Right ventricle myocardium superior (tissue), 1 donor: ENCODE measurements at places on chromosomes 3 and 15. TPM values are rescaled to one million over a fixed set of nuclear protein-coding genes. Genes with fewer than 3 reads are reported as not detected.

TEX55 gene
- not detected for total RNA-seq

LYZL4 gene
- total RNA-seq, result not detected

GPR156 gene
- 0.35 TPM for total RNA-seq

HCLS1 gene
- 9.6 TPM for total RNA-seq

LTK gene
- total RNA-seq, result 1.1 TPM

GPR171 gene
- total RNA-seq, result 0.24 TPM

SLC51B gene
- not detected for total RNA-seq

ANKRD63 gene
- 0.65 TPM for total RNA-seq

AHSG gene
- total RNA-seq, result not detected

PRR20G gene
- not detected for total RNA-seq

ITIH1 gene
- total RNA-seq, result not detected

PPARG gene
- 23.6 TPM for total RNA-seq

GCSAM gene
- not detected for total RNA-seq

AMOTL2 gene
- 63.0 TPM for total RNA-seq

DNAJA4 gene
- total RNA-seq, result 79.9 TPM

GRCh38 chr3:49500732-49501609 lies 30.9 kb downstream of the DAG1 start:
- peak; percentile 58 for DNase-seq

DNA sequence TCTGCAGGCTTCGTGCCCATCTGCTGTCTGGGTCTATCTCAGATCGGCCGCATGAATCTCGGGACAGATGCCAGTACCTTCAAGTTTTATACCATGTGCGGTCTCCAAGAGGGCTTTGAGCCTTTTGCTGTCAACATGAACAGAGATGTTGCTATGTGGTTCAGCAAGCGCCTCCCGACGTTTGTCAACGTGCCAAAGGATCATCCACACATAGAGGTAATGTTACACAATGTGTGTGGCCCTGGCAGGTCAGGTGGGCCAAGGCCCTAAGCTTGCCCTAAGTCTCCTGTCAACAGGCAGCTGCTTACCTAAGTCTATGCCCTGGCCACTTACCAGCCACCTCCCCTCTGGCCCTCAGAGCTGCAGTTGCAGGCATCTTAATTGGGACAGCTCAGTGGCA lies 324.0 kb upstream of the CHRM5 start:
- no peak for DNase-seq

- no peak for DNase-seq
Observed at GRCh38 chr15:84811151-84811550, 6.0 kb upstream of the ALPK3 start.

GRCh38 chr15:93035953-93036810 lies 52.8 kb downstream of the RGMA start:
- DNase-seq, result peak; percentile 57

GRCh38 chr3:15330031-15330596 lies 2.3 kb downstream of the SH3BP5 start:
- peak; percentile 59 for DNase-seq

GRCh38 chr3:4759689-4760312 lies 219.4 kb upstream of the BHLHE40 start:
- DNase-seq, result no peak

- peak; percentile 89 for DNase-seq
Observed at GRCh38 chr3:48130321-48130904, 57.8 kb downstream of the CDC25A start.

DNA sequence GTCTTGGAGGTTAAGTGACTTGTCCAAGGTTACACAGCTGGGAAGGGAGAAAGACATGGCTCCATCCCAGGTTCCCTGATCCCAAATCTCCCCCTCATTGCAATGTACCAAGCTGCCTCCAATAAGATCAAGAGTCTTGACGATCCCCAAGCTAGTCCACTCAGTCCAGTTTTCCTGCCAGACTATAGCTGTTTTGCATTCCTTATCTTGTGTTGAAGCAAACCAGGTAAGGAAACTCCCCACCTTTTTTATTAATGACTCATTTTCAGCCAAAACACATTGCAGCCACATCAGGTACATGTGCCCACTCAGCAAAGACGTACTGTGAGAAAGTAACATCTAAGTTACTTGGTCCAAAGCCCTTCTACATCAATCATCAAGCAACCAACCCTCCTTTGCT lies 41.9 kb downstream of the LIPC start:
- no peak for DNase-seq

GRCh38 chr3:2938711-2939110 lies 171.5 kb downstream of the IL5RA start:
- no peak for DNase-seq

DNA sequence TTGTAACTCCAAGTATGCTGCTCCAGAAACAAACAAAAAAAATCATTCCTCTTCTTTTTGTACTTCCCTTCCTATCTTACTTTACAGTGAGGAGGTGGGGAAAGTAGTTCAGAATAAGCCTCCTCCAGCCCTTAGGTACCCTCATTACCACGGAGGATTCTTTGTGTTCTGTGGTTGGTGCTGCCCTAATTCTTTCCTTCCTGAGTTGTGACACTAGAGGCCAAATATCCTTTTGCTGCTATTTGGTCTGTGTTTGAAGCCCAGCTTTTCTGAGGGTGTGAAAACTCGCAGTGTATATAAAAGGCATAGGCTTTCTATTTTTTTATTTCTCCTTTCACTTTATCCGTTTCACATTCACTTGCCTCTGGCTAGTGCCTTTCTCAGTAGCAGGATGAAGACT lies 98.2 kb downstream of the HHLA2 start:
- no peak for DNase-seq

DNA sequence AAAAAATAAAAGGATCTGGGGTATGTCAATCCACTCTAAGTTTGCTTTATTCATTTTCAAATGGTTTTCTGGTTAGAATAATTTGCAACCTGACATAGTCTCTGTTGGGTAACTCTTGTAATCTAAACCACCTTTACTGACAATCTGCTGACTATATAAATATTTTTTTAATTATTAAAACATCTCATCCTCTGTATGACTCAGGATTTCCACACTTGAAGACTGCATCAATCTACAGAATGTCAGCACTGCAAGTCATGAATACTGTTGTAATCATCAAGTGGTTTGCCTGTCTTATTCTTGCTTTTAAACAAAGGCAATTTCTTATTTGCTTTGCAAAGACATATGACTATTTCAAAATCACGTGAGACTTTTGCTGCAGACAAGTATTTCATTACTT lies 42.1 kb downstream of the VGLL3 start:
- no peak for DNase-seq

- no peak for DNase-seq
Observed at GRCh38 chr3:34207002-34207401, 408.6 kb downstream of the PDCD6IP start.

DNA sequence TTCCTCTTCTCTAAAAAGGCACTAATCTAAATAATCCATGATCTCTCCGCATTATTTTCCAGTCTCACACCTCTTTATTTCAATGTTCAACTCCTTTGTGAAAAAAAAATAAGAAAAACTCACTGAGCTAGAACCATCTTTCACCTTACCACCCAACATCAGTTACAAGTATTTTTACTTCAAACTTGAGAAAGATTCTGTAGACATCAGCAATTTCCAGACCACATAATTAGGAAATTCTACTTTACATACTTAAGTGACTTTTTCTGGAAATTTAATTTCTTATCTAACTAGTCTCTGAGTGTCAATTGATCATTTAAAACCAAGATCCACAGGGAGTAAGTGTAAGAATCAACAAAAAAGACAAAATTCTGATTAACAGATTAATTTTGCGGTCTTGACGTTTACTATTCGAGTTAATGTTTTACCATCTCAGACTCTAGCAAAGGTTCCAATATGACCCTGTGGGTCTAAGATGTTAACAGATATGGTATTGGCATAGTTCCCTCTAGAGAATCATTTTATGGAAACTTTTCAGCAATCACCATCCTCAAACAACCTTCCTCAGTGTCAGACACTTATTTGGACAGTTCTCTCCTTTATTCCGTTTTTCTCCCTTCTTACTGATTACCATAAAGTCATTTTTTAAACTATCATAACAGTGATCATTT lies 5.1 kb downstream of the ATP13A3 start:
- no peak for DNase-seq

DNA sequence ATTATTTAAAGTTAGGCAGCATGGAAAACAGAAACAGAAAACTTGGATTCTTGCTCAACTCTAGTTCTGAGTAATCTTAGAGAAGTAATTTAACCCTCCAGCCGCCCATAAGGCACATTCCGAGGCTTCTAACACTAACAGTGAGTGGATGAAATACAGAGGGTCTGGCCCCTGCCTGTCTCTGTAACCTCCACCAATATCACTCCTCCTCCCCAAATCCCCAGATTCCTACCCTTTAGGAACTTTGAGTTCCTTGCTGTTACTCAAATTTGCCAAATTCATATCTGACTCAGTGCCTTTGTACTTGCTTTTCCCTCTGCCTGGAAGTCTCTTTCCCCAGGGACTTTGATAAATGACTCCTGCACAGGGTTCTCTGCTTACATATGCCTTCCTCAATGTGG lies 112.5 kb upstream of the TGFBR2 start:
- DNase-seq, result no peak

GRCh38 chr3:13123765-13124164 lies 50.5 kb upstream of the IQSEC1 start:
- peak; percentile 11 for DNase-seq

DNA sequence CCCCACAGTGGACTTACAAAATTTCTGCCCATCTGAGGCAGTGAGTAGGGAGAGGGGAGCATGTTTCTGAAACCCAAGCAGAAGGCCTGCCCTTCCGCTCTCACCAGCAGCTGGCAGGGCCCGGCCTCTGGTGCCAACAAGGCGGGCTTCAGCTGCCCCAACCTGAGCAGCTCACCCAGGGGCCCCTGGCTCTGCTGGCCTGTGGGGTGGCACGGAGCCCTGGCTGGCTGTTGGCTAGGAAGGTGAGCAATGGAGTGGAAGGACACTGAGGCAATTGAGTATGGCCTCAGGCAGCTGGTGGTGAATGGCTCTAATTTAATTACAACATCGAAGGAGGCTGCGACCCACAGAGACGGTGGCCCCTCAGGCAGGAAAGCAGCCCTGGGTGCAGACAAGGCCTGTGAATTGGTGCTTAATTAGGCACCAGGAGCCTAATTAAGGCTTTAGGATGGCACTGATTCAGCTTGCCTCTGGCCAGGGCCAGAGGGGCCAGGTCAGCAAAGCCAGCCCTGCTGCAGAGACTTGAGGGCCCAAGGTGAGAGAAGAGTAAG lies 60.9 kb downstream of the ST8SIA2 start:
- DNase-seq, result no peak

- no peak for DNase-seq
Observed at GRCh38 chr15:40398413-40398873, 7.2 kb upstream of the IVD start.

DNA sequence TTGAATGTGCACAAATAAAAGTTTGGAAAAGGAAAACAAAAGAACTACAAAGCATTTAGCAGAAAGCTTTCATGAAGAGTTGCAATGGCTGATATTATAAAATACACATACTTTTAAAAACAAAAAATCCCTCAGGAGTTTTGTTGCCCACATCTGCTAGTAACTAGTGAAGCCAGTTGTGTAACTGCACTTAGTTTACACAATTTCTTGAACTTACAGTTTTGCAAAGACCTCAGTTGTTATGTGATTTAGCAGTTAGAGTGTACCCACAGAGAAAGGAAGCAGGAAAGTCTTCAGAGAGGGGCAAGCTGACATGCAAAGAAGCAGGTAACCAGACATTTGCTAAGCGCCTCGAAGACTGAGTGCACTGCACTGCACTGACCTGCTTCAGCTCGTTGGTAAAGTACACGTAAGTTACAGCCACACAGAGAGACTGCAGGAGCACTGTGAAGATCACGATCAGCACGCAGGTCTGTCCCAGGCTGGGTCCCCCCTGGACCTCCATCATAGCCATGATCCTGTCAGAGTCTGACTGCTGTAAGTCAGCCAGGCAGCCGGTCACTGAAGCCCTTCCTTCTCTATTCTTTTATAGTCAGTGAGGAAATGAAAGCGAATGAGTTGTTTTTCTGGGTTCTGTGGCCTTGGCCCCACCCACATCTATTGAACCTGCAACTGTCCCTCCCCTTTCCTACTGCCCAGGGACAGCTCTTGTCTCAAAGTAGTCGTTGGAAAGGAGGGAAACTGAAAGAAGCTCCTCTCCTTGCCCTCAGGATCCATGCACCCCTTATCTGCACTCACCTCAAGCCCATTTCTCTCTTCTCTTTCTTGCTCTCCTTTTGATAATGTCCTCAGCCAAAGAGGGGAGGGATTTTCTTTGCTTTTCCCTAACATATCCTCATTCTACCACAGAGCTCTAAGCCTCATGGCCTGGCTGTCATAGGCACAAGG lies at the start of gene TNFSF10:
Gene TNFSF10, minus strand, starts transcription at position 560 of the 948 bp plus-strand sequence. Its CDS starts 46 bp downstream, at position 514.
- peak; percentile 73 for DNase-seq

- no peak for DNase-seq
Observed at GRCh38 chr3:181707980-181708379, 3.7 kb upstream of the SOX2 start.

- DNase-seq, result no peak
Observed at GRCh38 chr15:85037641-85038040, 56.0 kb downstream of the PDE8A start.

DNA sequence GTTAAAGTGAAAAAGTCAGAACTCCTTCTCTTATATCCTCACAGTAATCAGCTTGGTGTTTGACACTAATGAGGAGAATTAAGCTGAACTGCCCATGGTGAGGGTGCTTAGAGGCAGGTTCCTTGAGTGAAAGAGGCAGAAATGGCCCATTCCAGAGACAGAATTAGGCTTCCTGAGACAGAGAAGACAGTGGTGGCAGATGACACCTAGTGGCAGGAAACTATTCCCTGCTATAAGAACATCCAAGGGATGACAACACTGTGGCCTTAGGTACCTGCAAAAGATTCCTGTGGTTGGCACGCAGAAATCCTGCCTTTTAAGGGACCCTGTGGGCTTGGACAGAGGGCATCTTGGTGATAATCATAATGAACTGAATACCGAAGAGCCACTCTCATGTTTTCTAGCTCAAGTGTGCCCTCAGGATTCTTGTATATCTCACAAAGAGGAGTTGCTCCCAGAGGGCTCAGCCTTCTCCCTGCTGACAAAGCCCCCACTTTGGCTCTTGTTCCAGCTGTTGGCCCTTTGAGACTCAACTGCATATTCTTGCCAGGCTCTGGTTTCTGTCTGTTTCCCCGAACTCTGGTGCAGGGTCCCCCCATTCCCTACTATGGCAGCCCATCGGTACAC lies 56.0 kb downstream of the KBTBD12 start:
- DNase-seq, result no peak

DNA sequence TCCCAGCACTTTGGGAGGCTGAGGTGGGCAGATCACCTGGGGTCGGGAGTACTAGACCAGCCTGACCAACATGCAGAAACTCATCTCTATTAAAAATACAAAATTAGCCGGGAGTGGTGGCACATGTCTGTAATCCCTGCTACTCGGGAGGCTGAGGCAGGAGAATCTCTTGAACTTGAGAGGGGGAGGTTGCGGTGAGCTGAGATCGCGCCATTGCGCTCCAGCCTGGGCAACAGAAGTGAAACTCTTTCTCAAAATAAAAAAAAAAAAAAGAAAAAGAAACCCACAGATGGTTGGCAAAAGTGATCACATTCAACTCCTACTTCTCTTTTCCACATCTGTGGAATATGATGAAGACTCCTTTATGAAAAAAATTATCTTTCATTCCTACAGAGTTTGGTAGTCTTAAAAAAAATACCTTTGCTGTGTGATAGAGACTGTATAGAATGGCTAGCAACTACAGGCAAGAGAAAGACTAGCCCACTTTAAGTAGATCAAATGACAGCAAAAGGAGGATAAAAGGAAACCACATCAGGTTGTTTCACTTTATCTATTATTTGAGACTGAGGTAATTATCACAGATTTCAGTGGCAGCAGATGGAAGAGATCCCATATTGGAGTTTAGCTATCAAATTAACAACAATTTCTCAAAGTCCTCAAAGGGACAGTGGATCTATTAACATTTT lies 172.9 kb upstream of the TSPAN3 start:
- peak; percentile 39 for DNase-seq
